ENCODE measurements at places on chromosomes 4 and X.

- no peak for DNase-seq
Measured at GRCh38 chr4:147617841-147618691, 869 bp downstream of the TMEM184C start.

DNA sequence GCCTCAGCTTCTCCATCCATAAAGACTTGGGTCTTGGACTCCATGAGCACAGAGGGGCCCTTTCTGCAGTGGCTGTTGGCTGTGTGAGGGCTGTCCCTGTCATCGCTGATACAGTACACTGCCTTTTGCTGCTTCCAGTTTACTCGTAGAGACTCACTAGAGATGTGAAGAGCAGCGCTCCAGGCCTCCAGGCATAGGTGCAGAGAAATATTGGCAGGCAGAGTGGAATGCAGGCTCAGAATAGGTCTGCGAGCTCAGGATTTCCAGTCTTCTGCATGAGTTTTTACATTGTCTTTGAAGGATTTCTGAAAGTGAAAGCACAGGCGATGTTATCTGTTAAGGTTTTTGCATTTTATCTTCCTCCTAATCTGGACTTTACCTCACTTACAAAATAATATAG is 97.4 kb downstream of the AASDH start:
- DNase-seq: peak; percentile 21

GRCh38 chr4:138560448-138560847 is 318.3 kb upstream of the SLC7A11 start:
- DNase-seq: no peak

GRCh38 chr4:107896158-107896645 is 35.1 kb upstream of the CYP2U1 start:
- DNase-seq: peak; percentile 98

- no peak for DNase-seq
Measured at GRCh38 chr4:18007625-18008024, 13.9 kb downstream of the LCORL start.

DNA sequence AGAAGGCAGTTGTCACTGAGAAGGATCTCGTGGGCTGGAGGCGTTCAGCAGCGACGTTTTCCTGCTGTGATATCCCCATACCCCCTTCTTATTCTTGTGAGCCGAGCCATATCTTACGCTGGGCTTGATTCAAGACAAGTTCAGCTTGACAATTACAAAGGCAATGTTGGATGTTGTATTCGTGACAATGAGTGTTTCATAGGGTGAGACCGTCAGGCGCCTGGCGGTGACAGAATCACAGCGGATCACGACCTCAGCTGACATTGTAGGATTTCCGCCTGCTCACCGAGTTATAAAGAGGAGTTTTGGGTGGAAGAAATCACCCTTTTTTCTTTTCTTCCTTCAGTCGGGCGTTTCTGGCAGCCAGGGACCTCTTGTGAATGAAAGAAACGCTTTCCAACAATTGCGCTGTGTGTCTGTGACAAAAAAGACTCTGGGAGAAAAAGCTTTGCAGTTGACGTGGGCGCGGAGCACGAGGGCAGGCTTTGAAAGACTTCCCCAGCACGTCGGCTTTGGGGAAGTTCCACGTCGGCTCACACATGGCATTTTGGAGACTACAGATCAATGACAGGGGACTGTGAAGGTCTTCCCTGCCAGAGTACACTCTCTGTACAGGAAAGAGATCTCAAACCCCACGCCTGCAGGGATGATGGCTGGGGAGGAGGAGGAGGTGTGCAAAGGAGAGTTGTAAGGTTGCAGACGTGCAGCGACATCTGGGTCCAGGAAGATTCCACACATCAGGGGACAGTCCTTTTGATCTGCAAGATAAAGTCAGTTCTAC is 135.4 kb downstream of the CRLF2 start:
- no peak for DNase-seq

DNA sequence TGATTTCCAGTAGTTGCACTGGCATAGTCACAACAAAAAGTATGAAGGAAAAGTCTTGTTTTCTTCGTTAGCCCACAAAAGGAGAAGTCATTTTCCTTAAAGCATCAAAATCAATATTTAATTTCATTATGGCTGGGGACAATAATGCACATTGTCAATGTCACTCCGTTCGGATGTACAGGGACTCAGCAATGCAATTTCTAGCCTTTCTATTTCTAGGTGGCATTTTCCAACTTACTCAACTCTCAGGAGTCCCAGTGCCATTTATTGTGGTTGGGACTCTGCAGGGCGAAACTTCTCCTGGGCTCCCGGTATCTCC is 99.6 kb downstream of the CEP135 start:
- DNase-seq: no peak

Measured in fibroblast of upper back skin (primary cell).